ENCODE measurements at places on chromosomes 11 and 22.

DNA sequence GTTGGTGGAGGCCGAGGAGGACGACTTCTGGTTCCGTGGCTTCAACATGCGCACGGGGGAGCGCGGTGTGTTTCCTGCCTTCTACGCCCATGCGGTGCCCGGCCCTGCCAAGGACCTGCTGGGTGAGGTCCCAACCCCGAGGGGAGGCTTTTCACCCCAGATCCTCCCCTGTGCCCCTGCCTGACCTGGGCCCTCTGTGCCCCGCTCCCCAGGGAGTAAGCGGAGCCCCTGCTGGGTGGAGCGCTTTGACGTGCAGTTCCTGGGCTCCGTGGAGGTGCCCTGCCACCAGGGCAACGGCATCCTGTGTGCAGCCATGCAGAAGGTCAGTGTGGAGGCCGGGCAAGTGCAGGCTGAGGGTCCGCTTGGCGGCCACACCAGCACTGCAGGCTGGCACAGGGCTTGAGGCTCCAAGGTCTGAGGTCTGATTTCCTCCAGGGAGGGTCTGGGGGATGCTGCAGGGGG, 5.1 kb downstream of the MAPK8IP2 start:
- DNase-seq: no peak

DNA sequence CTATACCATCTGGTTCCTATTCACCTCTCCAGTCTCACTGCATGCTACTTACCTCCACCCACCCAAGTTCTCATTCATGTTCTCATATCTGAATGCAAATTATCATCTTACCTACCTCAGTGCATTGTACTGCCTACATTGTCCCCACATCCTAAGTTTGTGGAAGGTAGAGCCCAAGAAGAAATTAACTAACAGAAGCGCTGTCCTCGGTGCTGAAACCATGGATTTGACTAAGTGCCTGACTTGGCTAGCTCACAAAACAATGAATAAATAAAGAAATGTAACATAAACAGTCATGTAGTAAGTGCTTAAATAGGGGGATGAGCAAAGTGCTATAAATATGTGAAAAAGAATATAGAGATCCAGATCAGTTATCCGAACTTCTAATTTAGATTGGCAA, 63.2 kb downstream of the GRIA4 start:
- no peak for DNase-seq

DNA sequence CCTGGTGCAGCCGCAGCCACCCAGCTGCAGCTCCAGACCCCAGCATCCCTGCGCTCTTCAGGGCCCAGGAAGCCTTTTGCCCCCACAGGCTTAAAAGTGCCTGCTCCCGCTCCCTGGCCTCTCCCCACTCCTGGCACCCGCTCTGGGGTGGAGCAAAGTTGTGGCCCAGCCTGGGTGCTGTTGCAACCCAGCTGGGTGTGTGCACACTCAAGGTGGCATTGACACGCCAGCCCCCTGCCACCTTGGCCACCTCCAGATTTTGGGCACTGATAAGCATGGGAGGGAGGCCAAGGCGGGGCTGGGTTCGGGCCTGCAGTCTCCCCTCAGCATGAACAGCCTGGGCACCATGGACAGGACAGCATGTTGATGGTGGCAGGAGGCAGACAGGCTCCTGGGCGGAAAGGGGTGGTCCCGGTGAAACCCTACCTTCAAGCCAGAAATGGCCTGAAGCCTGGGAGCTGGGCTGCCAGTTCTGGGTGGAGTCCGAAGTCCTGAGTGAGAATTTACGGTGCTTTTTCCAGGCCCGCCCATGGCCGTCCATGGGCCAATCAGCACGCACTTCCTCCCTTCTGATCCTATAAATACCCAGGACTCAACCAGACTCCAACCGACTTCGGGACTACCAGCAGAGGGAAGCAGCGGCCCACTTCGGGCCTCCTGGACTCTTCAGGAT, 23.6 kb upstream of the RNASEH2C start:
- DNase-seq: no peak

GRCh38 chr11:34671946-34672345, 51.1 kb downstream of the EHF start:
- DNase-seq: no peak

- no peak for DNase-seq
Observed at GRCh38 chr11:58965246-58965985, 26.1 kb downstream of the GLYATL1 start.

DNA sequence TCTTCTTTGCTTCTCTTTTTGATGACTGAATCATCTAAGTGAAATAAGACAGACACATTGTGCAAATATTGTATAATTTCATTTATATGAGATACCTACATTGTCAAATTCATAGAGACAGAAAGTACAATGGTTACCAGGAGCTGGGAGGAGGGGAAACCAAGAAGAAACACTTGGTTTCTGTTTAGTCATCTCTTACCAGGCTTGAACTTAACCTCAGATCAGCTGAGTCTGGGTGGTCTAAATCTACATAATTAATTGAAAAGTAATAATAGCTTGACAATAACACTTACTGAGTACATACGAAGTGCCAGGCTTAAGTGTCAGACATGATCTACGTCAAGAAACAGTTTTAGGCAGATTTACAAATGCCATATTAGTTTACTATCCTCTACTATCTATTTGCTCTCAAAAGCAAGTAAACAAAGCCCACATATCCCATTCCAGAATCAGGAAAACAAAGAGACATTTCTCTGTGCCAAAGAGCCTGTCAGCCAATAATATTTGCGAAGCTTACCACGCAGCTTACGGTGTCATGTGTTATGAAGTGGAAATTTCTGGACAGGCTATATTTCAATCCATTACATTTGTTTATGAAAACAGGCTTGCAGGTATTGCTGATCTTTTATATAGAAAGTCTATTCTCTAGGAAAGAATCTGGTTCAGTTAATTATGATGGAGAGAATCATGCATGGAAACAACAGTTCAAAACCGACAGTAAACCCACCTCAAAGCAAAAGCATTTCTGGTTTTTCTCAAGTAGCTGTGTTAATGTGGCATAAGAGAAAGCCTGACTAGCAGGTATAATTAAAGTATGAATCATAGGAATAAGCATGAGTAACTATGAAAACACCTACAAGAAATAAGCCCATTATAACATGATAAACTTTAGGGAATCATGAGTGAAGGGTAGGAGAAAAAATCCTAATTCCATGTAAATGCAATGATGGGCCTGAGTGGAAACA, 2.7 kb upstream of the ARHGAP42 start:
- no peak for DNase-seq

DNA sequence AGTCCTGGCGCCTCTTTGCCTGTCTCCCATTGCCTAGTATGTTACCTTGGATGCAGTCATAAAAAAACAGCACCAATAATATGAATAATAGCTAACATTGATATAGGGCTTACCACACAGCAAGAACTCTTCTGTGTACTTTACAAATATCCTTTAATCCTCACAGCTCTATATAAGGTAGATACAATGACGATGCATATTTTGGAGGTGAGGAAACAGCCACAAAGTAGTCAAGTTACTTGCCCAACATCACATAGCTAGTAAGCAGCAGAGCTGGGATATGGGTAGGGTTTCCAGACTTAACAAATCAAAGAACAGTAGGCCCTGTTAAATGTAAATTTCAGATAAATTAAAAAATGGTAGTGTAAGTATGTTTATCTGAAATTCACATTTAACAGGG, 128.8 kb downstream of the ST3GAL4 start:
- no peak for DNase-seq

GRCh38 chr11:3890806-3891205, 35.3 kb downstream of the STIM1 start:
- no peak for DNase-seq

- no peak for DNase-seq
Observed at GRCh38 chr11:57410287-57410686, 16.6 kb downstream of the SLC43A3 start.

DNA sequence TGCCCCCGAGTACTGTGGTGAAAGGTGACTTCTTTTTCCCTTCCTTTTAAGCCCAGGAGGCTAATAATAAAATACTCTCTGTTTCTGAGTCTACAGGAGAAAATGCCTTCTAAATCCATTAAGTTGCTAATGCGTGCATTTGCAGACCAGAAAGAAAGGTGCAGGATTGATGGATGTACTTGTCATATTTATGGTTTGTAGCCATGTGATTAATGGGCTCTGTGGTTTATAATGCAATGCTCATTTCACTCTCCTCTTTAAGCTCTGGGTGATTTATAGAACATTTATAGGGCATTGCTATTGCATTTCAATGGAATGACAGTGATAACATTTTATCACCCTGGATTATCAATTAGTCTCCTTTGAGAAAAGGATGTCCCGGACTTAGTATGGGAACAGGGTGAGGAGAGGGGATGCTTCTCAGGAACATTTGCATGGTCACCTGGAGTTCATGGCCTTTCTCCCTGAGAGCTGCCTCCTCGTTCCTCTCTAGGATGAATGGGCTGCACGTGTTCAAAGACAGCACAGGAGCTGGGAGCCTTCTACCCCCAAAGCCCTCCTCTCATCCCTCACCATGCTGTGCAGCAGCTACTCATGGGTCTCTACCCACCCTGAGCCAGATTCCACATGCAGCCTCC, 82.8 kb upstream of the HMGXB4 start:
- no peak for DNase-seq

DNA sequence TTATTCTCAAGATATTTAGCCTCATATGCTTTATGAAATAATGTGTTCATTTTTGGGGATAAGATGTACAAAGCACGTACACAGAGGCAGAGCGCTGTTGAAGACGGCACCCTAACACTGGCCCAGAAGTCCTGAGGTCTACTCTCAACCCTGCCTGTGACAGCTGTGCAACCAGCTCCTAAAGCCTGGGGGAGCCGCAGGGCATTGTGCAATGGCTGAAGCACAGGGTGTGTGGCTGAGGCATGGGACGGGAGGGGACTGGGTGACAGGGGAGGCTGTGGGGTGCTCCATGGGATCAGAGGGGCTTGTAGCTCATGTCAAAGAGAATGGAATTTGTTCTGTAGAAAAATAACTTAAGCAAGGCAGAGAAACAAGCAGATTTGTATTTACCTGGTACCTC, 27.7 kb downstream of the FAM227A start:
- DNase-seq: no peak

- no peak for DNase-seq
Observed at GRCh38 chr11:102465696-102466095, 13.1 kb upstream of the TMEM123 start.

- no peak for DNase-seq
Observed at GRCh38 chr22:43436868-43437267, 25.1 kb downstream of the MPPED1 start.

DNA sequence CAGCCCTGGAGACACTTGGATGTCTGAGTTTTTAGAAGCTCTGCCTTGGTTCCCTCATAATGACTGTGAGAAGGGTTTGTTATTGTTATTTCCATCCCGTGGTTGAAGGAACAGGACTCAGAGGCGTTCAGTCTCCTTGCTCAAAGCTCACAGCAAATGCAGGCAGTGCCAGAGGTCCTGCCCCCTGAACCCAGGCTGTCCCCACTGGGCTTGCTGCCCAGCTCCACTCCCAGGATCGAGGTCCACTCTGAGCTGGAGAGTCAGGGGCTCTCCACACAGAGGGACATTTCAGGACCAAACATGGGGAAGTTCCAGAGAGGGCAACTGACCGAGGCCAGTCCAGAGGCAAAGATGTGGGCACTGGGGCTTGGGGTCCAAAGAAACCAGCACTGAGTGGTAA, 14.8 kb downstream of the FGF4 start:
- DNase-seq: no peak

DNA sequence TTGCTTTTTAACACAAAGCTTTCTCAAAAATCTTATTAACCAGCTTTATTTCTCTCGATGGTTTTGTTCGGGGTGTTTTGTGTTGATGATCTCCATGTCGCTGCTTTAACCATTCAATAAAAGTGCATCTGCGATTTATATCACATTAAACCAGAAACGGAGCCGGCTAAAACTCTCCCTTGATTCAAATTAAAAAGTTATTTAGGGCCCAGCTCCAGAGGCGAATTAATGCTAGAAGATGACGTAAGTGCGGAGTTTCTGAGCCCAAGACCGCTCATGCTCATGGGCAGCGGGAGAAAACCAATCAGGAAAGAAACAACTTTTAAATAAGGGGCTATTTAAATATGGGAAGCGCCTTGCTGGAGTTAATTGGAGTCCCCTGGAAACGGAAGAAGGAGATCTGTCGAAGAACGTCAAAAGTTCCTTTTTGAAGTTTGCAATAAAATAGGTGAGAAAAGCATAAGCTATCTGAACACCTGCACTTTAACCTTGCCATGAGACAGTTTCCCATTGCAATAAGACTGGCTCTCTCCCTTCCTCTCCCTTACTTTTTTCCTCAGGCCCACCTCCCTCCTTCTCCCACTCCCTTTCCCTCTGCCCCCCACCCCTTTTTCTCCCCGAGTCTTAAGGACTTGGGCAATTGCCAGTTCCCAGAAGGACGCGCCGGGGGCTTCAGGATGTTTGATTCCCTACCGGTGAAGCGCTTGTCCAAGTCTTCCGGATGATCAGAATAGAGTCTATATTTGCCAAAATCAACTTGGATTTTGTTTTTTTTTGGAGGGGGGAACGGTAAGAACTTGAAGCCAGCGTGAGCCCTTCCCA, 1.9 kb upstream of the DBX1 start:
- no peak for DNase-seq

DNA sequence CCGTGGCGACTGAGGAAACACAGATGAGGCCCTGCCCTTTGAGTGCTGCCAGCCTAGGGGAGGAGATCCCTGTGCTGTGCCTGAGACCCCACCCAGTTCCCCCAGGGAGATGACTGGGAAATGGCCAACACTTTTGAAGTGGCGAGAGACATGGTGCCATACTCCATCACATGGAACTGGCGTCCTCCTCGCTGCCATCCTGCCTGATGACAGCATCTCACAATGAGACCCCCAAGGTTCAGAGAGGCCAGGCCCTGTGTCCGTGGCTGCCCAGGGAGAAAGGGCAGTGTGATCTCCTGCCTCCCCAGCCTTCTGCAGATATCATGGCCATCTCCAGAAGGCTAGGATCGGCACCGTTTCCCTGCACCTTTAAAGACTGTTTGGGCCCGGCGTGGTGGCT, 31.1 kb downstream of the FAM83F start:
- no peak for DNase-seq

DNA sequence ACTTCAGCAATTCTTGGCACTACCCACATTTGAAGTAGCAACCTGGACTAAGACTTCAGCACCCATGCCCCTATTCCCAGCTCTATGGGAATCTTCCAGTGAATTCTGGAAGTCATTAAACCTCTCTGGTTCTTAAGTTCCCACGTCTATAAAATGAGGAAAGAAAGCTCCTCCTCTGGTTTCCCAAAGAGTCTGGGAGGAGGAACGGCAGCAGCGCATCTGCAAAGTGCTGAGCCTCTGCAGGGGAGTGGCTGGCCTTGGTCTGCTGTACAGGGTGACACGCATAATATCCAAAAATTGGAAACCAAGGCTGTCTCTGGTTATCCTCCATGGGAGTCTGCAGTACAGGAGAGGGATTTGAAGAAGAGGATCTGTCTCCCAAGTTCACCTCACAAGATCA, 73.6 kb upstream of the TP53I11 start:
- DNase-seq: no peak

- DNase-seq: peak; percentile 60
Observed at GRCh38 chr11:2443881-2444820, at the start of gene TRPM5. Gene TRPM5, minus strand, starts transcription at chr11:2444514. Its CDS starts 21,478 bp downstream, at chr11:2423036.

DNA sequence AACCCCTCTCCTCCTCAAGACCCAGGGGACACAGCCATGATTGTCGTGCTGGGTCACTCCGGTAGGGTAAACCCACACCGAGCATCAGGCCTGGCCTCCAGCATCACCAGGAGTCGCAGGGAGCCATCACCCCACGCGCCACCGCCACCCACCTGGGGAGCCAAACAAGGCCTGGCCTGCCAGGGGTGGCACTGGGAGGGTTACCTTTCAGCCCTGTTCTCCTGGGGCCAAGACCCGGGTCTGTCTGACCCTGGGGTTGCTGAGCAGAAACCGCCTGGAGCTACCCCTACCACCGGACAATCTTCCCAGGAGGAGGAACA, 39.3 kb upstream of the NNMT start:
- no peak for DNase-seq

GRCh38 chr11:17593466-17594245, 46.6 kb downstream of the OTOG start:
- no peak for DNase-seq

- no peak for DNase-seq
Observed at GRCh38 chr11:127693686-127694085, 693.1 kb upstream of the KIRREL3 start.
